ENCODE measurements at places on chromosomes 5 and 9.

GRCh38 chr9:13082796-13083195 lies 196.7 kb downstream of the MPDZ start:
- DNase-seq = no peak

DNA sequence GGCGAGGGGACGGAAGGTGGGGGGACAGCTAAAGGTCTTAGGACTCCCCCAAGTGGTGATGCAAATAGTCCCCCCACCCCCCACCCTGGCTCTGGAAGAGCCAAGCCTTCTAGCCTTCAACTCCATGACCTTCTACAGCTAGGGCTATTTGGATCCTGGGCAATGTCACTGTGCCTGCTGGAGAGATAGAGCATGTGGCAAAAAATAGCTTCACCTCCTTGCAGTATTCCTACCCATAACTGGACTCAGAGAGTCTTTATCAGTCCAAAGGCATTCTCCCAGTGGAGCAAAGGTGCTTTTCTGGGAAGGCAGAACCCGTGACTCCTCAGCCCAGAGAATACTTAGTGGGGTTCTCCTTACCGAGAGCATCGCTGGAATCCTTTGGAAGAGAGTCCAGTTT lies 48.9 kb upstream of the PPARGC1B start:
- no peak for DNase-seq

DNA sequence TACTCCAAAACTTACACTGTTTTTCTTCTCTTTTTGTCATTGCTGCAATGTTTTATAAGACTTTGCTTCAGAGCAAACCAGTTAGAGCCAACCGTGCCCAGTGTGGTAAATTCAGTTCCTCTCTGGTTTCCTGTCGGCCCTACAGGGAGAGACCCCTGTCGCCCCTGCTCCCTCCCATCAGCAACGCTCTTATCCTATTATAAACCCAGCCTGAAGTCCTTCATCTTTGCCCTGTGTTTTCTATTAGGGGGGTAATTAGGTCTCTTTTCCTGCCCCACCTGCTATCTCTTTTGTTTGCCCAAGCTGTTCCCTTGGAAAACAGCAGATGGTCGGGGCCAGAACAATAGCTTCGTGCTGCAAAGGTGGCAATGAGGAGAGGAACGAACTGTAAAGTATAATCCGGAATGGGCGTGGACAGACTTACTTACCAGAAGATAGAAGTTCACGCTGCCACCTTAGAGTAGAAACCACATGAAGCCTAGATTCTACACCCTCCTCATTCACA lies 21.4 kb upstream of the OTULINL start:
- DNase-seq = no peak

DNA sequence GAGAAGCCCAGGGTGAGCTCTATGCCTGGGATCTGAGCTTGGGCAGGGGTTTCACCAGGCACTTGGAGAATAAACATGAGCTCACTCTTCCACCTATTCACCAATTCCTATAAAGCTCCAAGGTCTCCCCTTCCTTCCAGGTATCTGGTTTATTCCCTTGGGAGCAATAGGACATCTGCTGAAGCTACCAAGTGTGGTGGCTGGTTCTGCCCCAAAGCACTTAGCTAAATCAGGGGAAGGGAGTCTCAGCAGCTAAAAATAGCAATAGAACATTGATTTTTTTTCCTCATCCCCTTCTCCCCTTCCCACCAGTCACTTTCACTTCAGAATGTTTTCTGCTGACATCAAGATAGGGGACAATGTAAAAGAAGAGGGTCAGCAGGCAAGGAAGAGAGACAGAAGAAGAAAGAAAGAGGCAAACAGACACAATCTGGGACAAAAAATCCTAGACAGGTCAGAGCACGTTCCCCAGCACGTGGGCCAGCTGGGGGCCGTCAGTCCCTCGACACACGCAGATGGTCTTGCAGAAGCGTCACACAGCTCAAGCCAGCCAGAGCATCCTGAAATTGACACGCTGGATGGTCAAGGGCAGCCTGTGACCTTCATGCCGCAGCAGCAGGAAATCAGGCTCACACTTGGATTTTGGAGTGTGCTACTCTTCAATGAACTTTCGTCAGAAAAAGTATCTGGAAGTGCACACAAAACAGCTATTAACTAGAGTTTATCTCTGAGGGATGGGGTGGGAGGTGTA lies 176.0 kb downstream of the ZNF608 start:
- no peak for DNase-seq

- DNase-seq = no peak
These were observed 705.4 kb upstream of the RIOK2 start for GRCh38 chr5:97888439-97888838.

DNA sequence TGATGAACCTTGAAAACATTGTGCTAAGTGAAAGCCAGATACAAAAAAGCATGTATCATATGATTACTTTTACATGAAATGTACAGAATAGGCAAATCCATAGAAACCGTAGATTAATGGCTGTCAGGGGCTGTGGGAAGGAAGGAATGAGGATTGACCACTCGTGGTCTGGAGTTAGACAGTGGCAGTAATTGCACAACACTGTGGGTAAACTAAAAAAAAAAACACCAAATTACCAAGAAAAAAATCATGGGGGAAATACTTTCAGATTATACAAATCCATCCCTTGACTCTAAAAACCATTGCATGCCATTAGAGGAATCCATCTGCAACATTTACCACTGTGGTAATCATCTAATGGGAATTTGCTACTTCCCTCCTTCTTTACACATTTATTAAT lies 140.0 kb downstream of the SIL1 start:
- no peak for DNase-seq

DNA sequence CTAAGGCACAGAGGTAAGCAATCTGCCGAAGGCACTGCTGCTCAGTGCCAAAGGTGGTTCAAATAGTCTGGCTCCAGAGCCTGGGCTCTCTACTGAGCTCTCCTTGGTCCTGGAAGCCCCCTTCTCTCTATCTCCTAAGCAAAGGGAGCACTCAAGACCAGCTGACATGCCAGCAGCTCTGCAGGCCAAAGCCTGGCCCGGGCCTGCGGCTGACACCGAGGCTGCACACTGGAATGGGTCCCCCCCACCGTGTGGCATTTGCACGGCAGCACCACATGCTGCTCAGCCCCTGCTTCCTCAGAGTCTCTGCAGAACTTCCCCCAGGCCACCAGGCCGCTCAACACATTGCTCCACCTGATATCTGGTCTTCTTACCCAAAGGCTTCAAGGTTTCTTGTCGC lies 57.8 kb upstream of the GOLPH3 start:
- DNase-seq = no peak

DNA sequence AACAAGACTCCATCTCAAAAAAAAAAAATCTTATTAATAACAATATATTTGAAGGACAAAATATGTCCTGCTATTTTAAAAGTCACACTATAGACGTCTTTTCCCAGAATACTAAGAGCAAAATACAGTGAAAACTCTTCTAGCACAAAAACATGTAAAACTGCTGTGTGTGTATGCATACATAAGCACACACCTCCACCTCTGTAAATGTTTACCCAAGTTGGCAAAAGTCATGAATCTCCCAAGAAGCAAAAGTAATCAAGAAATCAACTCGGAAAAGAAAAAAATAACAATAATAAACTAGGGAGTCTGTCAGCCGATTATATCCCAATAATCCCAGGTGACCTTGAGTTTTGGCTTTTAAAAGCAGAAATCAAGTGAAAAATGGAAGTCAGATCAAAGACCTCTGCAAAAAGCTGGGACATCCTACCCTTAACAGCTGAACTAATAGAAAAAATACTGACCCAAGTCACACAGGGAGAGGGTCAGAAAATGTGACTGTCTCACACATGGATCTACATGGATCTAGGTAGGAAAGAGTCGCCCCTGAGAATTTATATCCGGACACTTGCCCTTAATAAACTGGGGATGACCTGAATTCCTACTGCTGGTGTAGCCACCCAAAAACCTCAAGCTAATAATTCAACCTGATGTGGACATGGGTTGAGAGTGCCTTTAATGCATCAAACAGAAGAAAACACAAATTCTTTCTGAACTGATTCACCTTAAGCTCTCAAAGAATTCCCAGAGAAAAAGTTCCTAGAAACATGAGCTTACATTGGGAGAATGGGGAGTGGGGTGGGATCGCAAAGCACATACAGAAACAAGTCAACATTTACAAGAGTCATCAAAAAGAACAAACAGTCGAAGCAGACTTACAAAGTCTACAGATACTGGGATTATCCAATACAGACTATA lies 29.9 kb downstream of the LPAR1 start:
- no peak for DNase-seq

GRCh38 chr9:113989017-113989713 lies 88.9 kb downstream of the AMBP start:
- DNase-seq = no peak

DNA sequence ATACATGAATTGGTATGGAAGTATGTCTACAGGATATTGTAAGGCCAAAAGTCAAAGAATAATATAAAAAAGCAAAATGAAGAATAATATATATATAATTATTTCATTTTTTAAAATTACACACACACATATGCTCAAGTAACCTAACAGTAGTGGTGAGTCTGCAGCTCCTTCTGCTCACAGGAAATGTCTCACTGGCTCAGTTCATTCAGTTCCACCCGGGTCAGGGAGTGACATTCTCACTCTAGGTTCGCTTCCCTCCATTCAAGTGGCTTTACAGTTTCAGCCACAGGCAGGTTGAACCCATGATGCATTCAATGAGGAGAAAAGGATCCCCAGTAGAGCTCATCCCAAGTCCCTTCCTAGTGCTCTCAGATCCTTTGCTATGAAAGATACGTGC lies 90.8 kb downstream of the SUSD1 start:
- no peak for DNase-seq

DNA sequence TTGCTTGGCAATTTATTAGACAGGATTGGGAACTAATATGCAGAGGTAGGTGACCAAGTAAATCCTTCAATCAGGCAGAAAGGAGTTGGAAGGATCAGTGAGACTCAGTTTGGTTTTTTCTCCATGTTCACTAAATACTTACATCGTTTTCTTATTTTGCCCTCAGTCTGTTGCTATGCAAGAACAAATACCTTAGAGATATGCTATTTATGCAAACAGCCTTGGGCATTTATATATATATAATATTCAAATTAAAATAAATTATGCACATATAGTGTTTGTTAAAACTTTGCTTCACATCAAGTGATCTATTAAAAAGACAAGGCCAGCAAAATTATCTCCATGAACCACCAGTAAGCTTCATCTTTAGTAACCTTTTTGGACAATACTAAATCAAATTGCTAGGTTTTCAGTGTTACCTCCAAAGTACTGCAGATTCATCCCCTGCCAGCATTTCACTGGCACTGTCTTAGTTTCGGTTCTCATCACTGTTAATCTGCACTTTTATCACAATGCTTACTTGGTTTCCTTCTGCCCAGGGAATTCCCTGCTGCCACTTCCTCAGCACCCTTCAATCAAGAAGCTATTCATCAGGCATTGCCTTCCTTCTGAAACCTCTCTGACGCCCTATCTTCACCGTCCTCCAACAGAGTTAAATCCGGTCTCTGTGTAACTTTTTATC lies 26.0 kb upstream of the LIFR start:
- DNase-seq = no peak

DNA sequence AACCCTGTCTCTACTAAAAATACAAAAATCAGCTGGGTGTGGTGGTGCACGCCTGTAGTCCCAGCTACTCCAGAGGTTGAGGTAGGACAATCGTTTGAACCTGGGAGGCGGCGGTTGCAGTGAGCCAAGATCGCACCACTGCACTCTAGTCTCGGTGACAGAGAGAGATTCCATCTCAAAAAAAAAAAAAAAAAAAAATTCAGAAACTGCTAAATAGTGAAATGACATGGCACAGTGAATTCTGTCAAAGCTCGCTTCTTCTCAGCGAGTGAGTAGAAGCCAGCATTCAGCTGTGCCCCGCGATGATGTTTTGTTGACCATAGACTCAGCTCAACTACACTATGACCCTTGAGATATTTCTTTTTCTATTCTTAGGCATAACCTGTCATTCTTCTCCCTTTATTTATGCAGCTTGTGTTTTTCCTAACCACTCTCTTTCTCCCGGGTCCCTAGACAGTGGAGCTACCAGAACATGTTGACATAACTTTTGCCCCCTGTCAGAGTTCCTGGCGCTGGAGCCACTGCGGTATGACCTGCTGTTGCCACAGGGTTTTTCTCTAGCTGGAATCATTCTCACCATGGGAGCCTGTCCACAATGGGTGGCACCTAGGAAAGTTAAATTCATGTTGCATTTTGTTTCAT lies 13.5 kb upstream of the IQGAP2 start:
- no peak for DNase-seq

- DNase-seq = no peak
These were observed 91.4 kb downstream of the LIFR start for GRCh38 chr5:38465061-38465460.

GRCh38 chr5:59216841-59217240 lies 634.0 kb downstream of the RAB3C start:
- no peak for DNase-seq

- DNase-seq = no peak
These were observed 435.9 kb downstream of the TMEM232 start for GRCh38 chr5:110290542-110290941.

DNA sequence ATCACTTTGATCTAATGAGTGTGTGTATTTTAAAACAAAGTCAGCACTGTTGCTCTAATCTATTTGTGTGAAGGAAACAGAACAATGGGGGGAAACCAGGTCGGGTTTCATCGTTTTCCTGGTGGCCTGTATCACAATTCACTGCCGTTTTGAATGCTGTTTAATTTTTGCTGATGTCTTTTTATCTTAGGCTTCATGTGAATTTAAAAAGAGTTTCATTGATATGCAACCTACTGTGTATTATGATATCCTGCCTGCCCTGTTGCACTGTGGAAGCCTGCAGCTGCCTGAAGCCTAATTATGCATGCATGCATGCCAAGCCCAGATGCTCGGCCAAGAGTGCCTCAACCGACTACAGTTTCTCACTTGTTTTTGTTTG lies 307.5 kb downstream of the ZNF608 start:
- DNase-seq = no peak

- no peak for DNase-seq
These were observed 151.8 kb upstream of the EPB41L4A start for GRCh38 chr5:112570708-112571444.

DNA sequence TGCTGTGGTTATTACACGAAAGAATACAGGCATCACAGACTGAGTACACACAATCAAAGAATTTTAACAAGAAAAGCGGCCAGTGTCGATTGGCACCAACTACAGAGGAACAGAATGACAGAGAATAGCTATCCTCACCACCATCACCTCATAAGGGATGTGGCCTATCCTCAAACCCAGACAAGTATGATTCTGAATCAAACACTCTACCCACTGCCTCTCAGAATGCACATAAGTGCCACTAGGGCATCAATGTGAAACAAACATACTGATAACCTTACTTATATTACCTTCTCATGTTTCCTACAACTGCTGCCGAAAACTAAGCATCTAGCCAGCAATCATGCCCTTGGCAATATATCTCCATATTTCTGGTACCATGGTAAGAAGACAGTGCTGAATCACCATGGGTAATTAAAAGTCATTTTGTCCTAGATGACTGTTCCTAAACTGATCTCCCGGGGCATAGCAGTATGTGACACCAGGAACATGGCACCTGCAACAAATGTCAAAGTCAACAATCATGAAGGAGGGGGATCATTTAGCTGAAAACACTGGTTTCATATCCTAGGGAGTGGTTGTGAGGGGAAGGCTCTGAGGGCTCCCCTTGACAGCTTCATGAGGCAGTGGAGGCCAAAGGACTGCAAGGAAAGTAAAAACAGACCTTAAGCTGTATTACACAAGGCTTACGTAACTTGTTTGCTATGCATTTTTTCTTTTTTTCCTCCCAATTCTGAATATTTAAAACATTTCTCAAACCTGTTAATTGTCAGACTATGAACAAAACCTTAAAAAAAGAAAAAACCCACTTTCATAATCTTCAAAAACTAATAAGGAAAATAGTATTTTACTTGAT lies 88.3 kb downstream of the LHFPL2 start:
- no peak for DNase-seq

All from GM12864 (cell line).